ENCODE measurements at places on chromosomes 7 and 10. TPM values are rescaled to one million over a fixed set of nuclear protein-coding genes. Genes with fewer than 3 reads are reported as not detected.

GRCh38 chr10:56646329-56647111, 285.5 kb upstream of the ZWINT start:
- no peak overlapping the region for H3K4me3 ChIP-seq
- H3K27me3 ChIP-seq: no peaks in the 10 kb centered on the region

GSTO2 gene
- 0.63 TPM for total RNA-seq

DNA sequence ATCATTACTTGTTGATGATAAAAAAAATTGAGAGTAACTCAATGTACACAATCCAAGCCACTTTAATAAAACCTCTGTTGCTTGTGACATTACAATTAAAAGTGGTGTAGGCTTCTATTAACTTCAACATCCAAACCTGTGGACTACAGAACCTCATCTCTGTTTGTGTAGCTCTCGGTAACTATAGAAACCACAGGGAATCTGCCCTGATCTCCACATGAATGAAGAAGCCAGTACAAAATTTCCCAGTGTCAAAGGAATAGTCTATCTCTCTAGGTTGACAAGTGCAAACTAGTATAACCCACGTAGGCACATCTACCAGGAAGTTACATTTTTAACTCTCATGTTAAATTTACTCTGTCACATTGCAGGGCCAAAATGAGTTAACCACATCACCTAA, 204.3 kb downstream of the CHCHD3 start:
- DNase-seq: no peak
- H3K36me3 ChIP-seq: no peaks in the 10 kb centered on the region
- H3K4me3 ChIP-seq: no peak overlapping the region
- H3K27me3 ChIP-seq: no peaks in the 10 kb centered on the region
- H3K27ac ChIP-seq: no peak overlapping the region

DNA sequence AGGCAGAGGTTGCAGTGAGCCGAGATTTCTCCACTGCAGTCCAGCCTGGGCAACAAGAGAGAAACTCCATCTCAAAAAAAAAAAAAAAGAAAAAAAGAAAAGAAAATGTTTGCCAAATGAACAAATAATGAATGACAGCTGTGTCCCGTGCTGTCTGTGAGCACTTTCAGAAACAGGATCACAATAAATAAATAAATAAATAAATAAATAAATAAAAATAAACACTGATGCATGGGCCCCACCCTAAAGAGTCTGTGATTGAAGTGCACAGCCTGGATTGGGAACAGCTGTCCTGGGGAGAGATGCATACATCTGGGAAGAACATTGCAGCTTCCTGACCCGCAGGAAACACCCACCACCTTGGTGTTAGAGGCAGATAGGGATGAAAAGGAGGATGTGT, 123.6 kb downstream of the NPTX2 start:
- H3K27ac ChIP-seq: no peak overlapping the region
- H3K4me1 ChIP-seq: no peaks in the 10 kb centered on the region
- H3K4me3 ChIP-seq: no peak overlapping the region
- H3K27me3 ChIP-seq: no peaks in the 10 kb centered on the region
- no peak for DNase-seq

DNA sequence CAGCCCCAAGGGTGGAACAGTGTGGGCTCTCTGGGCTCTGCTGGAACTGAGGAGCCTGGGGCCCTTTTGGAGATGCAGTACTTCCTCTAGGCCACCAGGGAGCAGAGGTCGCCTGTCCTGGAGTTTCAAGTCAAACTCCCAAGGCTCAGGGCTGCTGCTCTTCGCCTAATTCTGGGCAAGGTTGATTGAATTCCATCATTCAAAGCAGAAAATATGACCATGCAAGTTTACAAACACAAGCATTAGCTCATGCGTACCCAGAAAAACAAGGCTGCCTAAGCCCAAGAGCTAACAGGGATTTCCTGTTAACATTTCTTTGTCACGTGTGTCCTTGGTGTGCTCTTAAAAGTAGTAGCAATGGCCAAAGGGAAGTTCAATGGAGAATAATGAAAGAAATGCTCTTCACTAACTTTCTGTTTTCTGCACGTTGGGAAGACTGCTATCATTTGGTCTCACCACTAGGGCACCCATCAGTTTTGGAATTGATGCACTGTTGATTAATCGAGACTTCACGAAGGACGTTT, 20.1 kb downstream of the LDB3 start:
- peak overlapping the region; percentile 98 for H3K27ac ChIP-seq
- H3K27me3 ChIP-seq: no peaks in the 10 kb centered on the region
- no peaks in the 10 kb centered on the region for H3K4me1 ChIP-seq
- peak; percentile 79 for DNase-seq
- H3K36me3 ChIP-seq: peaks cover 49% of the 10 kb centered on the region

DNA sequence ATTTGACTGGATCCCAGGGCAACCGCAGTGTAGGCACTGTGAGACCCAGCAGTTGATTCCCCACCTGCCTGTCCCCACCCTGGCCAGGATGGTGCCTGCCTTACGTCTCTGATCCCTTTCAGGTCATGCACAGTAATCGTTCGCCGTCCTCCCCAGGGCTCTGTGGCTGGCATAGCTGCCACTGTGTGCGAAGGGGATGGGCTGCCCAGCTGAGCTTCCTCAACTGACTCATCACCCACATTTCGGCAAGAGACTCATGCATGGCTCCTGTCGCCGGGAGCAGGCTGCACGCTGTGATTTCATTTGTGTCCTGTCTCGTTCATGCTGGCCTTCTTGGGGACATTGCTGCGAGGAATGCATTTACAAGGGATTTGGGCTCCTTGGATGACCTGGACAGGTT, 252.4 kb downstream of the KLF6 start:
- no peak for DNase-seq
- H3K4me3 ChIP-seq: no peak overlapping the region
- H3K36me3 ChIP-seq: no peaks in the 10 kb centered on the region
- no peaks in the 10 kb centered on the region for H3K4me1 ChIP-seq
- no peaks in the 10 kb centered on the region for H3K27me3 ChIP-seq
- no peak overlapping the region for H3K27ac ChIP-seq

CABCOCO1 gene
- total RNA-seq: 0.35 TPM

SOSTDC1 gene
- 2.1 TPM for total RNA-seq

PAX4 gene
- not detected for total RNA-seq

DNA sequence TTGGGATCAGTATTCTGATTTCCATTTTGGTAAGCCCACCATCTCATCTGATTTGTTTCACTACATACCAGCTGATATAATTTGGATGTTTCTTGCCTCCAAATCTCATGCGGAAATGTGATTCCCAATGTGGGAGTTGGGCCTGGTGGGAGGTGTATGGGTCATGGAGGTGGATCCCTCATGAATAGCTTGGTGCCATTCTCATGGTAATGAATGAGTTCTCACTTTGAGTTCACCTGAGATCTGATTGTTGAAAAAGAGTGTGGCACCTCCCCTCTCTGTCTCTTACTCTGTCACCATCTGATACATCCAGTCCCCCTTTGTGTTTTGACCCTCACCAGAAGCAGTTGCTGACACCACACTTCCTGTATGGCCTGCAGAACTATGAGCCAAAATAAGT, 347.3 kb downstream of the ARL4A start:
- no peaks in the 10 kb centered on the region for H3K4me1 ChIP-seq
- no peaks in the 10 kb centered on the region for H3K27me3 ChIP-seq
- no peak overlapping the region for H3K4me3 ChIP-seq
- no peak for DNase-seq
- no peak overlapping the region for H3K27ac ChIP-seq

NPY gene
- not detected for total RNA-seq

Measured in right atrium auricular region (tissue), 2 donors.